ENCODE measurements at places on chromosomes 5 and 9. TPM values are rescaled to one million over a fixed set of nuclear protein-coding genes. Genes with fewer than 3 reads are reported as not detected.

ISL1 gene
- total RNA-seq: 0.10 TPM

IFNB1 gene
- not detected for total RNA-seq

CDKN2B-AS1 gene
- 2.7 TPM for total RNA-seq

DNA sequence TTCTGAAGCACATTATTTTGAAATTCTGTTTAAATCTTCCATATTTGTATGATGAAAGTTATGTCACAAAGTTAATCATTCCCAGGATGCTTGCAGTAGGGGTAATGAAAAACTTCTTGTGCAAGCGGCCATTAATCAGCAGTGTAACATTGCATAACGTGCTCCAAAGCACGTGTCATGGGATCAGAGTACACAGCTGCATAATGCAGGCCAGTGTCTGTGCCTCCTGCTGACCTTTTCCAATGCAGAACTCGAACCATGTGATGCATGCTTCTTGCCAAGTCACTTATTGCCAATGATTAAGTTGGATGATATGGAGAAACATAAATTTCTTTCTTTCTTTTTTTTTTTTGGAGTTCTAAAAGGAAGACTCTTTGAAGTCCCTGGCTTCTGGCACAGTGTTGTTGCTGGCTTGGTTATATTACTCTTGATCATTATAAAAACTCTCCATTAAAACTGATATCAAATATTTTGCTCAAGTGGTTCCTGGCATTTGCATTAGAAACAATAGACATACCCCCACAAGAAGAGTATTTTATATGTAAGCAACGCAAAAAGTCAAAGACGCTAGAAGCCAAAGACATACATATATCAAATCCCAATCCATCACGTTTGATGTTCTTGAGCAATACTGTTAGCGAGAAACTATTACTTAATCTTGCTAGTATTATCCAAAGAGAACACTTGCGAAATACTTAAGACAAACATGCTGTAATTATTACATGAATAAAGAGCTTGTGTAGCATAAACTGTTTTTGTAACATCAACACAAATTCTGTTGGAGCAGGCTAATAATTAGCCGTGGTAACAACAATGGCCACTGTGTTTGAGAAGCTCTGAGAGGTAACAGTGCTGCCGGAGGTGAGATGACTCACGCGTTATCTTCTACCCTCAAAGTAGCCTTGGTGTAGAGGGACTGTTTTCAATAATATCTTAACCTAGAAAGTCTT, 164.2 kb downstream of the AUH start:
- peak; percentile 68 for DNase-seq

- no peak for DNase-seq
Observed at GRCh38 chr9:97363661-97364299, 48.1 kb upstream of the TDRD7 start.

DNA sequence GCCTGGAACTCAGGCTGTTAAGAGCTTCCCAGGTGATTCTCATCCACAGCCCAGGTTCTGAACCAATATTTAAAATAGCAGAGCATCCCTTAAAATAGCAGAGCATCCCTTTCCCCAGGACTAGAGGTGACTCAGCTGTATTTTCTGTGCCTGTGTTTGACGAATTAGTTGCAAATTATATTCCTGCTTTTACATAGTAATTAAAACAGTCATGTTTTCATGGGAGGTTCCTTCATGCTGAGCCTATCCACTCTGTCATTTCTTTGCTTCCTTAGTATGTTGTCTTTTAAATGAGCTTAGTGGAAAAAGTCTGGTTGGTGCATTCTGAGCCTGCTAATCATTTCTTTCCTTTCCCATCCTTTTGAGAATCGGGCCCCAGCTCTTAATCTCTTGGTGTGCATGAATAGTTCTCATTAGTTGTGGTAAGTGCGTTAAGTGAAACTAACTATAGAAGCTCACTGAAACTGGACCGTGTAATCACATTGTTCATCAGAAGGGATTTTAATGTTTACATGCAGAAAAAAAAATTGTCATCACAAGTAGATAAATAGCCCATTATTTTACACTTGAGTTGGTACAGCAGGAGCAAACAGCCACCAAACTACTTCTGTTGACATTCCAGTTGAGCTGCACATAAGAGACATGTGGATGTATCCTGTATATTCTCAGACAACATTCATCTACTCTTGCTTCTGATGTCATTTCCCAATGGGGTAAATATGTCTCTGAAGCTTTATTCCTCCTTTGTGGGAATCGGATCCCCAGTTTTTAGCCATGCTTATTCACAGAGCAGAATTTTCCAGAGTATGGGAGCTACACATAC, 596.9 kb upstream of the WWC1 start:
- no peak for DNase-seq

DNA sequence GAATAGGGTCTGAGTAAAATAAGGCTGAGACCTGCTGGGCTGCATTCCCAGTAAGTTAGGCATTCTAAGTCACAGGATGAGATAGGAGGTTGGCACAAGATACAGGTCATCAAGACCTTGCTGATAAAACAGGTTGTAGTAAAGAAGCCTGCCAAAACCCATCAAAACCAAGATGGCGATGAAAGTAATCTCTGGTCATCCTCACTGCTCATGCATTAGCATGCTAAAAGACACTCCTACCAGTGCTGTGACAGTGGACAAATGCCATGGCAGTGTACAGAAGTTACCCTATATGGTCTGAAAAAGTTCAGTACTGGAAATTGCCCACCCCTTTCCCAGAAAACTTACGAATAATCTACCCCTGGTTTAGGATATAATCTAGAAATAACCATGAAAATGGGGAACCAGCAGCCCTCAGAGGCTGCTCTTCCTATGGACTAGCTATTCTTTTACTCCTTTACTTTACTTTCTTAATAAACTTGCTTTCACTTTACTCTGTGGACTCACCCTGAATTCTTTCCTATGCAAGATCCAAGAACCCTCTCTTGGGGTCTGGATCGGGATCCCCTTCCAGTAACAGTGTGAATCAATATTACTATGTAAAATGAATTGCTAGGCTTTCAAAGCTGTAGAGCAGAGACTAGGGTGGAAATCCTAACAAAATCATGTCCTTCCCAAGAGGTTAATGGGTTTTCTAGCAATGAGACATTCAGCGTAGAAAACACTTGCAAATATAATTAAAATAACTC, 257.8 kb downstream of the KIAA0825 start:
- no peak for DNase-seq

GRCh38 chr5:172350212-172351181, 66.9 kb upstream of the UBTD2 start:
- DNase-seq: no peak

GRCh38 chr5:64840958-64841357, 72.2 kb downstream of the CWC27 start:
- no peak for DNase-seq

DNA sequence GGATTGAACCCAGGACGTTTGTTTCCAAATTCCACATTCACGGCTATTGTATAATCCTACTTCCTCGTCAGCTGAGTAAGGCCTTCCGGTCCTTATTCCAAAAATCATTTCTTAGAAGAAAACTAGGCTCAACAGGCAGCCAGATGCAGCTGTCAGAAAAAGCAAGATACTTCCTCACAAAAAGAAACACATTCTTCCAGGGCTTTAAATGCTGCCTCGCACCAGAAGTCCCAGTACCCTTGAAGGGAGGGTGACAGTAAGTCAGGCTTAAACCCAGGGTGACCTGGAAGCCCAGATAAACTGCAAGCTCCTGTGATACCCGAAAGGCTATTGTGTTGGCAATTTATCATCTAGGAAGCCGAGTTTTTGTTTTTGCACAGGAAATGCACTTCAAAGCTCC, 414.0 kb downstream of the NFIB start:
- DNase-seq: no peak

- DNase-seq: peak; percentile 17
Observed at GRCh38 chr5:149175346-149176105, 34.2 kb downstream of the ABLIM3 start.

DNA sequence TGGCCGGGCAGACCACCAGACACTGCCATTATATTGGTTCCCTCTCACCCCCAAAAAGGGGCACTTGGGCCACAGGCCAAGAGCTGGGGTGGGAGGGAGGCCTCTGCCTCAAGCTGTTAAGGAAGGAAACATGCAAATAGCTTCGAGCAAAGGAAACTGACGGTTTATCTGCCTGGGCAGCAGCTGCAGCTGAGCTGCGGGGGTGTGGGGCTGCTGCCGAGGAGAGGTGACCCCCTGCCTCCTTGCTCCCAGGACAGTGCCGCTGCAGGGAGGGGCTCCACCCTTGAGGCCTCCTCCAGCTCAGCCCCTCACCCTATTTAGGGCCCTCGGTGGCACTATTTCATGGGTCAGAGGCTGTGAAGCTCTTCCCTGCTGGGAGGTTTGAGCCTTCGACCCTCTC, 789 bp downstream of the DOK3 start:
- DNase-seq: no peak

- no peak for DNase-seq
Observed at GRCh38 chr5:109328626-109329025, 81.1 kb downstream of the PJA2 start.

DNA sequence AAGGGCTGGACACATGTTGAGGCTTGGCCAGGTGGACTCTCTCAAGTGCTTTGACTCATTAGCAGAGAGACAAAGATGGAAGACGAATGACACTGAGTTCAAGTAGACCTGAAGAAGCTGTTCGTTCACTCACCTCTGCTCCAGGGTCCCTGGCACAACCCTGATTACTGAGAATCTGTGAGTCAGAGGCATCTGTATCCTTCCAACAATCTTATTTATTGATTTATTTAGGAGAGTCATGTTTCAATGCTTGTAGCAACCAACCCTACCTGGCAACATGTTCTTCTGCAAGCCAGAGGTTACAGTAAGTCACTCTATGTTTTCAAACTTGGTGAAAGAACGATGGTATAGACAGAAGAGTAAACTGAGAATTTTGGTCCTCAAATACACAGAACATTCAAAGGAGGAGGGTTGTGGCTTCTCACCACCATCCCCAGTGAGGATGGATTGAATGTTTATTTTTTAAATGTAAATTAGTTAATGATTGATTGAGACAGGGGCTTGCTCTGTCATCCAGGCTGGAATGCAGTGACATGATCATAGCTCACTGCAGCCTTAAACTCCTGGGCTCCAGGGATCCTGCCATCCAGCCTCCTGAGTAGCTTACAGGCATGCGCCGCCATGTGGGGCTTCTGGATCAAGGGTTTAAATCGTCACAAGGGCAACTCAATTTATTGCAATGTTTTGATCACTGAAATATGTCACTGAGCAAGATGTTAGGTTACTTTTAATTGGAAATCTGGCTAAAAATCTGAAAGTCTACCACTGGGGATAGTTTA, 55.7 kb upstream of the CARTPT start:
- DNase-seq: no peak

DNA sequence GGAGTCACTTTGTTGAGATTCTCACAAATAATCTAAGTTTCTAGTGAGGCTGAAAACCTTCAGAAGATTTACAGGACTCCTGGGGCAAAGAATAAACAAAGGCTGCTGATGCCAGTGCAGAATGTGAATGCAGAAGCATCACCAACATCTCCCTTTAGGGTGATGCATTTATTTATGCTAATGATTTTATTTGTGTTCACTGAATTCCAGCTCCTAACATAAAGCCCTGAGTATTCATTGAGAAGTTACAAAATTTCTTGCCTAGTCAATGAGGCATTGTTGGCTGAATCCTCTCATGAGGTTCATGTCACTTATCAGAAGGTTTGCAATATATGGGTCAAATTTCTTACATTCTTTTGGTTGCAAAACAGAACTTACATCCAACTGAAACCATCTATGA, 70.0 kb downstream of the GRIN3A start:
- DNase-seq: no peak

- peak; percentile 84 for DNase-seq
Observed at GRCh38 chr5:137836997-137837396, 30.7 kb upstream of the MYOT start.

DNA sequence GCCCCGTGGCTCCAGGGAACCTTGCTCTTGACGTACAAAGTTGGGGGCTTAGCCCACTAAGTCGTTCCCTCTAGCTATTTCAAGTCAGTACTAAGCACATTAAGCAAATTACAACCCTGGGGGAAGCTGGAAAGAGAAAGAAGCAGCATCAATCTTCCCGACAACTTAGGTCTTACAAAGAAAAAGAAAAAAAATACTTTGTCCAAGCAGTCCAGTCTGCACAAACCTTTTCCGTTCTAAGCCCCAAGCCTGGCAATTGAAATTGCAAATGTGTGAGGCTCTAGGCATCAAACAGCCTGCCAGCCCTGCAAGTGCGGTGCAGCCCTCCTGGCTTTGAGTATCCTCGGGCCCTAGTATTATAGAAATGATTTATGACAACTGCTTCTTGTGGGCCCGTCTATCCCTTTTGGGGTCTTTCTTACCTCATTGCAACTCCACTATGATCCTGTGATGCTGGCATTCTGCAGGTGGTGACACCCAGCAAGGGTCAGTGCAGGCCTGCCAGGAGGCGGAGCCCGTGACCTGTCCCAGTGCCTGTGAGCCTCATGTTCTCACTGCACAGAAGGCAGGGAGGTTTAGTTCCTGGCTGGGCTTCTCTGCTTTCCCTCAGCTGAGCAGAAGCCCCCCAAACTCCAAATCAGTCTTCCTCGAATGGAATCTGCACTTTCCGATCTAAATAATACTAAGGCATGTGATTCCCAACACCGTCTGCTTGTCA, 232.3 kb upstream of the IRX2 start:
- DNase-seq: no peak

DNA sequence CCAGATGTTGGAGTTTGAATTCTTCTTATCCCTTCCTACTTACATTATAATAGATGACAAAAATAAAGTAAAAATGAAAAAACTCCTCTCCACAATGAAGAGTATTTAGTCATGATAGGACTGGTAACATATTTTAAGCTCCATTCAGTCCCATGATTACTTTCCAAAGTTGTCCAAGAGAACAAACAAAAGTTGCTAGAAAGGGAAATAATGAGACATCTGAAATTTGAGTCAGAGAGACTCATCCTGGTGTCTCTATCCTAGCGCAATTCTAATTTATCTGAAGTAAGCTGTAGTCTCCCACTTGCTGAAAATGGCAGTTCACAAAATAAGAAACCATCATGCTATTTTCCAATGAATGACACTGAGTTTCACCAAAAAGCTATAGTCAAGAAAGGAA, 152.2 kb downstream of the BNC2 start:
- DNase-seq: no peak

DNA sequence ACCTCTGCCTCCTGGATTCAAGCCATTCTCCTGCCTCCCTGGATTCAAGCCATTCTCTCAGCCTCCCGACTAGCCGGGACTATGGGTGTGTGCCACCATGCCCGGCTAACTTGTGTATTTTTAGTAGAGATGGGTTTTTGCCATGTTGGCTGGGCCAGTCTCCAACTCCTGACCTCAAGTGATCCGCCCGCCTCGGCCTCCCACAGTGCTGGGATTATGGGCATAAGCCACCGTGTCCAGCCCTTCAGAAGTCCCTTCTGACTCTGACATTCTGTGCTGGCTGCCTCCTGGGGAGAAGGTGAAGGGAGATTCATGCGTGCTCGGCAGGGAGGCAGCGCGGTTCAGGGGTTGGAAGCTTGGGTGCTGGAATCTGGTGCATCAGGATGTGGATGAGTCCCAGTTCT, 28.8 kb downstream of the PRRX2 start:
- peak; percentile 77 for DNase-seq

Data from myocyte (in vitro differentiated cells).